Astrocyte of the spinal cord (primary cell): ENCODE measurements at places on chromosomes 16 and 17.

DNA sequence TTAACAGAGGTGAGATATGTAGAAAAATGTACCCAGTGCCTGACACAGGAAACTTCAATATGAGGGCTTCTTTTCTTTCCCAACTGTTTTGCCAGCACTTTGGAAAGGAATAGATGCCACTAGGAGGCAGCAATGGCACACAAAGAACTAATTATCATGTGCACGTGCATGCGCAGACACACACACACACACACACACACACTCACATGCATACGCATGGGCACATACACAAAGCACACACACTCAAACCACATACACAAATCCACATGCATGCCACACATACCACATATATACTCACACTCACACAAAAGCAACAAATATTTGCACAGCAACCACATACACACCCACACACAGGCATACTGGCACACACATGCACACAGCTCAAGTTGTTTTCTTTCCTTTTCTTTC is 8.8 kb upstream of the CEP112 start:
- DNase-seq: peak; percentile 76

DNA sequence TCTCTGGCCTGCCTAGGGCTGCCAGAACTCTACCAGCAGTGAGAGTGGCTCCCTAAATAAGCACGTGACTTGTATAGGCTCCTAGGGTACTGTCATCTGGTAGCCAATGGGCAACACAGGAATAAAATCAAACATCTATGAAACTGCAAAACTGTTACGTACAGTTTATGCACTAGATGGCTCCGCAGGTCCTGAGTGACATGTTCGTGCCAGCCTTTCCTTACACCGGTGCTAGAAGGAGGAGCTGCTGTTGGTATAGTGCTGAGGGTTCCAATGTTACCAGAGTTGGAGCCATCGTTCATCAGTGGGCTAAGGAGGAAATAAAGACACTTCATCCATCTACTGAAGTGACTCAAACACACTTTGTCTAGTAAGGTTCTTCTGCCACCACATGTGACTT is 63.2 kb upstream of the TRAP1 start:
- DNase-seq: peak; percentile 8

- no peak for DNase-seq
These were observed 31.8 kb upstream of the NSRP1 start for GRCh38 chr17:30084788-30085187.

GRCh38 chr17:21358682-21359482 is 17.3 kb upstream of the KCNJ12 start:
- DNase-seq: no peak

DNA sequence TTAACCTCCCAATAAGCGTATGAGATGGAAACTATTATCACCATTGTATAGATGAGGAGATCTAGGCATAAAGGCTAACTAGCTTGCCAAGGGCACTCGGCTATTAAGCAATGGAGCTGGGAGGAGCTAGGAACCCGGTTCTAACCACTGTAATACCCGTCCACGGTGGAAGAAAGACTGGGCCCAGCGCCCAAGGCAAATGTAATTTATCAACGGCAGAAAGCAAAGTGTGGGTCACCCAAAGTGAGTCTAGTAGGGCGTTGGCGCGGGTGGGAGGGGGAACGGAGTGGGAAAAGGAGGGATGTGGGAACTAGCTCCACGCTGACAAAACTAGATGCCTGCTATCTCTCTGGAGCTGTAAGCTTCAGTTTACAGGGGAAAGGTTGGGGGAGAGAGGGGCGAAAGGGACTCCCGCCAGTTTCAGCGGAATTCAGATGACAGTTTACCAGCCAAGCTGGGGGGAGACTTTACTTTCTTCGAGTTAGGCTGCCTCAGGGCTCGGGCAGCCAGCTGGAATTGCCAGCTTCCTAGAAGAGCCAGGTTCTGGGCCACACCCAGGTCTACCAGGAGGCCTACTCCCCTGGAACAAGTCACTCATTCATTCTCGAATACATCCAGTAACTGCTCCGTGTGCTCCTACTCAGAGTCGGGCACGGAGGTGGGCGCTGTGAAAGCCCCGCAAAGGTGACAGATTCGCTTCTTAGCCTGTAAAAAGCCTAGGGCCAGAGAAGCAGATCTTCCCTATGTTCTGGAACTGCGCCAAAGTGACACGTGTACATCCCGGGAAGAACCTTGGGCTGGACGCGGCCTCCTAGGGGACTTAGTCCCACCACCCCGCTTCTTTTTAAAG is 837 bp downstream of the LRRC59 start:
- peak; percentile 50 for DNase-seq
